ENCODE measurements at places on chromosomes 5 and 9.

GRCh38 chr9:92641092-92641809 is 28.7 kb downstream of the IPPK start:
- no peak for DNase-seq

GRCh38 chr5:128192368-128192767 is 108.8 kb downstream of the SLC12A2 start:
- no peak for DNase-seq

DNA sequence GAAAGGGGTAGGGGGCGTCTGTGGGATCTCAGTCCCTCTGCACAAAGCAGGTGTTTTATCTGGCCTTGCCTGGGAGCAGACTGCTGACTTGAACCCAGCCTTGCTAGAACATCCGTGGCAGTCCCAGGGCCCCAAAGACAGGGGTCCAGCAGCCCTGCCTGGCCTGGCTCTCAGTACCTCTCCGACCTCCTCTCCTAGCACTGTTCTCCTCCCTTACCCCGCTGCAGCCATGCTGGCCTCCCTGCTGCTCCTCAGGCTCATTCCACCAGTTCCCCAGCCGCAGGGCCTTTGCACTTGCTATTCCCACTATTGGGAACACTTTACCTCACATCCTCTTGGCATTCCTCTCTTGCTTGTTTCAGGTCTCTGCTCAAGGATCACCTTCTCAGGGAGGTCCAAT is 45.2 kb downstream of the DUSP1 start:
- DNase-seq = no peak

GRCh38 chr5:149576021-149576420 is 5.3 kb upstream of the ARHGEF37 start:
- DNase-seq = peak; percentile 25

- DNase-seq = peak; percentile 38
Measured at GRCh38 chr5:83471405-83472212, at the start of gene VCAN. TSS of gene VCAN (plus strand) at chr5:83471744. CDS start at chr5:83483519, 11,775 bp downstream.

GRCh38 chr5:150604894-150605440 is 35.5 kb upstream of the SYNPO start:
- no peak for DNase-seq

GRCh38 chr5:107968998-107969397 is 298.3 kb upstream of the EFNA5 start:
- DNase-seq = no peak

GRCh38 chr5:145227881-145228280 is 607.3 kb downstream of the PRELID2 start:
- DNase-seq = no peak

DNA sequence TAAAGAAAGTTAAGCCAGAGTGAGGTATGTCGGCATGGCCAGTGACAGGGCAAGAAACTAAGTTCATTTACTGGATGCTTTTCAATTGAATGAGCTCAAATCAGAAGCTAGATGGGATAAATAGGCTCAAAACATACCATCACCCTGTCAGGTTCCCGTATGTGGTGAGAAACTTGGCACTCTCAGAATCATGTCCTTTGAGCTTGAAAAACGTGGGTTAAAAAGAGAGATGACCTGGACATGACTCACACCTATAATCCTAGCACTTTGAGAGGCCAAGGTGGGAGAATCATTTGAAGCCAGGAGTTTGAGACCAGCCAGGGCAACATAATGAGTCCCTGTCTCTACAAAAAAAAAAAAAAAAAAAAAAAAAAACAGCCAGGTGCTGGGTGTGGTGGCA is 121.7 kb upstream of the RGMB start:
- DNase-seq = no peak

DNA sequence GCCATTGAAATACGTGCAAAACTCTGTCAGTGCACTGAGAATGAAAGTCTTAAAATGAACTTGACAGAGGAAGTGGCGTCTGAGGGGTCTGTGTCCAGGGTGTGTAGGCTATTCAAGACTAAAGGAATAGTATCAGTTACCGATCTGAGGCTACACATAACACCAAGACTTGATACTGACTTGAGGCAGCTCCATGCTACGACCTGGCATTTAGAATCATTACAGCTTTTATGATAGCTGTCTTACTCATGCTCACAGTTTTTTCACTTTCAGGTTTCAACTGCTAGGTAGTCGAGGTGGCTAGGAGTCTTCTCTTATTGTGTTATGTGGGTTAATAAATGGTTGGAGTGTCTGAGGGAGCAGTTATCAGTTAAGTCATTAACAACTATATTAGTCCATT is 92.8 kb upstream of the SLCO6A1 start:
- no peak for DNase-seq

DNA sequence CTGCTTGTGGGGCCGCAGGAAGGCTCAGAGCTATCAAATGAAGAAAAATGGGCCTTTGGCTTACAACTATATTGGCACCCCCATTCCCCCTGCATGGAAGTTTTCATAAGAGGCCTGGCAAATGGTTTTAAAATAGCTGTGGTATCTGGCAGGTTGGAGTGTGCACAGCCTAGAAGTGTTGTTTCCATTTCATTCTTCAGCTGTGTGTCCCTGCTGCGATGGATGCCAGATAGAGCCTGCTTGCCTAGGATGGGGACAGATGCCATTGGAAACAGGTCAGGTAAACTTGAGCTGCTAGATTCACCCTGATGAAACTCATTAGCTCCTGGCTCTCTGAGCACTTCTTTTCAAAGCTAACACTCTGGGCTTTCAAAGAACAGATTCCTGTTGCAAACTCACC is 183.3 kb downstream of the IRX1 start:
- DNase-seq = no peak

GRCh38 chr9:133449760-133450159 is 10.0 kb upstream of the CACFD1 start:
- no peak for DNase-seq

DNA sequence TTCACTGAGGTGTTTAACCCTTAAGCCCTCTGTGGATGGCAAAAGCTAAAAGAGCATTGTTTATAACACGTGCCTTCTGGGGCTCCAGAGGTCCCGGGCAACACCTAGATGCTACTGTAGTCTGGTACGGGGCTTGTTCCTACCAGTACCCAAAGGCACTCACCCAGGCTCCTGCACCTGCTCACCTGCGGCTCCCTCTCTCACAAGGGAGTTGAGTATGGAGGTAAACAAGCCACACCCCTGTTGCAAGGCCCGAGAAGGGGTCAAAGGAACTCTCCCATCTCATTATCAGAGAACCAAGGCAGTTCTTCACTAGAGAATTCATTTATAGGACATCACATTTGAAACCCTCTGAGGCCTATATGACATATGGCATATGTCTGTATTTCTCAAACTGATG is 53.4 kb upstream of the IL6ST start:
- no peak for DNase-seq

GRCh38 chr5:124841829-124842712 is 95.6 kb upstream of the ZNF608 start:
- DNase-seq = no peak

GRCh38 chr5:134175921-134176510 is 734 bp downstream of the SKP1 start:
- no peak for DNase-seq

GRCh38 chr5:3701694-3702093 is 106.1 kb downstream of the IRX1 start:
- no peak for DNase-seq

- no peak for DNase-seq
Measured at GRCh38 chr5:136769900-136770684, 404.7 kb upstream of the TRPC7 start.

DNA sequence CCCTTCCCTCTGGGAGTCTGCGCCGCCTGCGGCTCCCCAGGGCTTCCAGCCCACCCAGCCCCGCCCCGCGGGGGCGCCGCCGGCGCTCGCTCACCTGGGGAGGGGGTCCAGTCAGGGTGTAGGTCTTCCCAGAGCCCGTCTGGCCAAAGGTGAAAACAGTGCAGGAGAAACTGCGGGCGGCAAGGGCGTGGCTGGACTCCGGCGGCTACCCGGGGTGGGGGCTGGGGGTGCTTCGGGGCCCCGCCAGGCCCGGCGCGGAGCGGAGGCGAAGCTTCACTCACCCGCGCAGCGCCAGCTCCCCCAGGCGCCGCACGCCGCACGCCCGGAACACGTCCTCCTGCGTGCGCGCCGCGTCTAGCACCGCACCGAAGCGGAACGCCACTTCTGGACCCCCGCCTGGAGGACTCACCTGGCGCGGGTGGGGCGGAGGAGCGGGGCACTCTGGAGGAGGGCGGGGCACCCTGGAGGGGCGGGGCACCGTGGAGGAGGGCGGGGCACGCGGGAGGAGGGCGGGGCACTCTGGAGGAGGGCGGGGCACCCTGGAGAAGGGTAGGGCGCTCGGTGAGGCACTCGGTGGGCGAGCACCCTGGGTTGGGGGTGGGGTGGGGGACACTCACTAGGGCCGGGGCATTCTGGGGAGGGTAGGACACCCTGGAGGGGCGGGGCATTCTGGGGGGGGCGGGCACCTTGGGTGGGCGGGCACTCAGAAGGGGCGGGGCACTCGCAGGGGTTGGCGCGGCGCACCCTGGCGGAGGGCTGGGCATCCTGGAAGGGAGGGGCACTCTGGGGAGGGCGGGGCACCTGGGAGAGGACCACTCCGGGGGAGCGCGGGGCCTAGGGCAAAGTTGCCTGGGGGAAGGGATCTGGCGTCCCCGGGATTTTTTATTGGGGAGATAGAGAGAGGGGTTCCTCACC is 814 bp downstream of the KIF12 start:
- no peak for DNase-seq

- DNase-seq = no peak
Measured at GRCh38 chr5:73286896-73287295, 113.9 kb downstream of the TMEM174 start.

DNA sequence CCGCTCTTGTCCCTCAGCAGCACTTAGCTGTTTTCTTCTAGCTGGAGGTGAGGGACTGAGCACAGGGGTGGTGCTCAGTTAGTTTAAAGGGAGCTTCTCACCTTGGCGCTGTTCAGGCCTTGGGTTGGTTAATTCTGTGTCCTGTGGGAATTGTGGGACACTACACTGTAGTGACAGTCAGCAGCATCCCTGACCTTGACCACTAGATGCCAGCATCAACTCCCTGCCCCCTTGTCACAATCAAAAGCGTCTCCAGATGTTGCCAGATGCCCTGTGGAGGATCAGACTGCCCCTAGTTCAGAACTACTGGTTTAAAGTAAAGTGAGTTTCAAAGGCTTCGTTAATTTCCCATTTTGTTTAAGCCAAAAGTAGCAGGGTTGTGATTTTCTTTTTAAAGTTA is 65.5 kb upstream of the DMRT3 start:
- DNase-seq = no peak

DNA sequence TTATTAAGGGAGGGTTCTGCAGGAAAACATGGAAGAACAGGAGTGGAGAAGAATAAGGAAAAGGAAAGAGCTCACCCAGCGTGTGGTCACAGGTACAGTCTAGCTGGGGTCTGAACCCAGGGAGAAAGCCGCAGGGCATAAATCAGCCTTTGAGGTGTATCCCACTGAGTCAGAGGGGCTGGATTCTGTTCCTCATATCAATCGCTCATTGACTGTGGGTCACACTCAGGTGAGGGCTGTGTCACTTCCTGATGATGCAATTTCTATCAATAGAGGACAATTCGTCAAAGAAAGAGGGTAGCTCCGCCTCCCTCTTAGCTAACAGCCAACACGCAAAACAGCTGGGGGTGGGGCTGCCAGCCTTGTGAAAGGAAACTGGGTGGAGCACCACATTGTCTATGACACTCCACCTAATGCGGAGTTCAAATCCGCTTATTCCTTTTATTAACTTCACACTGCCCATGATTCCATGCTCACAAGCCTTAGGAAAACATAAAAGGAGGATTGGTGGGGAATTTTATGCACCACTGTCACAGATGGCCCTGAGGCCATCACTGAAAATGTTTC is 176.2 kb downstream of the ICE1 start:
- no peak for DNase-seq

GRCh38 chr9:116144038-116144437 is 9.6 kb upstream of the PAPPA start:
- DNase-seq = no peak

GRCh38 chr5:34843497-34843896 is 4.5 kb downstream of the TTC23L start:
- no peak for DNase-seq

GRCh38 chr5:176608937-176609723 is 826 bp downstream of the GPRIN1 start:
- DNase-seq = peak; percentile 58

- DNase-seq = no peak
Measured at GRCh38 chr5:56212130-56212879, 20.8 kb downstream of the ANKRD55 start.

- DNase-seq = no peak
Measured at GRCh38 chr9:105836936-105837660, 142.8 kb downstream of the TMEM38B start.

- DNase-seq = no peak
Measured at GRCh38 chr9:3521966-3522365, 3.8 kb downstream of the RFX3 start.

DNA sequence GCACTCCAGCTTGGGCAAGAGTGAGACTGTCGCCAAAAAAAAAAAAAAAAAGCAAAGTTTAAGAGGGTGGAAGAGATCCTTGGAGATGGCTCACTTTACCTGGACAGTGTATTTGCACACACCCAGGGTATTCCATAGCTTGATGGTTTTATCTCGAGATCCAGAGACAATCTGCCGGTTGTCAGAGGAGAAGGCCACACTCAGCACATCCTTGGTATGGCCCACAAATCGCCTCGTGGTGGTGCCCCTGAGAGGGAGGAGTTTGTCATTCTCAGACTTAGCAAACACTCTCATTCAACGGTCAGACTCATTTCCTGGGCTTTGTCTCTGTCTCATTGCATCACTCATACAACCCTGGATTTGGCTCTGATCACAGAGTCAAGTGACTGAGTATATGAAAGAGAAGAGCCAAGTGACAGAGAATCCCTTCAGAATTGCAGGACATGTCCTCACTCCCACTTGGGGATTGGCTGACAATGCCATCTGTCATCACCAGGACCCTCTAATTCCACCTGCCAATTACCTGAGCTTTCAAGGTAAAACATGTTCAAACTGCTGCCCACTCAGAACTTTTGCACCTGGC is 2.2 kb downstream of the RACK1 start:
- peak; percentile 50 for DNase-seq

DNA sequence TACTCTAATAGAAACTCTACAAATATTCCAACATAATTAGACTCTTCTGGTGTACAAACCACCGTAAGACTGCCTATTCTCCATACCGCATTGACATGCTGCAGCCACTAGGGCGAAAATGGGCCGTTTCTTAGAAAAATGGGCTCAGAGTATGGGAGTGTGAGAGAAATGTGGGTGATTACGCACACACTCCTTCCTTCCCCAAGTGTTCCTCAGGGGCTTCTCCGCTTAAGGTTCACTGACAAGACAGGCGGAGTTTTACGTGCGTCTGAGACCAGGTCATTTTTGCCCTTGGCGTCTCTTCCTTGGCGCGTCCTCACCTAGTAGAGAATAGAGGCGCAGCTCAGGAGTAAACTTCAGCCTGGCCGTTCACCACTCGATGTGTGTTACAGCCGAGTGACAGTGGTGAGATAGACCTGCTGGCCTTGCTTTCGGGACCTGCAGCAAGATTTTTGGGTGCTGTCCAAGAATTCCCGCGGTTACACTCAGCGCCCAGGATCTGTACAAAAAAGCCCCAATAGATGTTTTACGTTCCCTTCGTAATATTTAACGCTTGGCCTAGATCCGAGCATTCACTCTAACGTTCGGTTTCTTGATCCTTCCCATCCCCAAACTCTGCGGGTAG is 1.8 kb upstream of the NTRK2 start:
- DNase-seq = peak; percentile 28

GRCh38 chr9:83649080-83649479 is 26.1 kb downstream of the IDNK start:
- peak; percentile 34 for DNase-seq

- DNase-seq = no peak
Measured at GRCh38 chr5:142938266-142938880, 168.2 kb downstream of the ARHGAP26 start.

- DNase-seq = no peak
Measured at GRCh38 chr5:99775189-99775588, 760.0 kb upstream of the FAM174A start.
